ENCODE measurements at places on chromosomes 1 and 21.

GRCh38 chr1:155107309-155108264, 20.1 kb upstream of the EFNA1 start:
- DNase-seq, result no peak

DNA sequence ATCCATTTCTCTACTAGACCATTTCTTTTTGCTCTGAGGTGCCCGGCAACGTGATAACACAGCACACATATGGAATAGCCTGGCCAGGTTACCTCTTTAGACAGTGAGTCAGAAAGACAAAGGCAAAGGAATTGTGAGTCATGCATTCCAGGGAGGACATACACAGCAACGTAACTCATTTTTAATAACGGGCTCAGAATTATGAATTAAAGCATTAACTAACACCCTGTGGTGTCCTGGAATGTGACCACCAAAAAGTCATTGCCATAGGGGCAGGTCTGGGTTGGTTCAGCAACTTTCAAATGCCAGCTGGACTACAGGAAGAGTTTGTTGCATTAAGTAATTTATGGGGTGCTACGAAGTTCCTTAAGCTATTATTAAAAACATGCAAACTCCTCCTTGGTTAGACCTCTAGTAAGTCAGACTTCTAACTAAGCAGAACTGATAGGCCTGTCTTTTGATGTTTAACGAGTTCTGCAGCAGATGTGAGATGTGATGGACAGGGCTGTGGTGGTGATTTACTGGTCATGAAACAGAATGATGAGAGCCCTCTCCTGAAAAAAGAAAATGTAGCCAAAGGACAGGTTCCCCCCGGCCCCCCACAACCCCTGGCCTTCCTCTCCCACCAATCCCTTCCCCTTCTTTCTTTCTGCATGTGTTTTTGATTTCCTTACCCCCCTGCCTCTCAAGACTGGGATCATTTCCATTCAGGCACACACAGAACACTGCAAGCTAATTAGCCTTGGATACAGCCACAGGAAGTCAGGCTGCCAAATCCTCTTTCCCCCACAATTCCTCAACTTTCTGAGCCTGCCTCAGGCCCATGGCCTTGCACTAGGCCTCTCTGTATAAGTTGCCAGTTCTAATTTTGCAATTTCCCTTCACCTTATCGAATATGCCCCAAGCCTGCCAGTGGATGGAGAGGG, 88.9 kb upstream of the HAO2 start:
- no peak for DNase-seq

DNA sequence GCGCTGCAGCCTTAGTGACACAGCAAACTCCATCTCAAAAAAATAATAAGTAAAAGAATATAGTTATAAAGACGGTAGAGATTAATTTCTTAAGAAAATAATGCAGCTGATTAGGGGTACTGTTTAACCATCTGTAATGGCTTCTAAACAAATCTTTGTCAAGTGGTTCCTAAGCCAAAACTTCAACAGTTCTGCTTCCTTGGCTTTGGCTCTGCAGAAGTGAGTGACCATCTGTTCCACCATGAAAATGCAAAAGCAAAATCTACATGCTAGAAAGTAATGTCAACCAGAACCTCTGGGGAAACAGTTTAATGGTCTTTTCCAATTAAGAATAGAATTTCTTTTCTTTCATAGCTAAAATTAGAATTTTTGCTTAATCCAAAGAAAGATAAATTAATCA, 8.3 kb upstream of the SH2D5 start:
- no peak for DNase-seq

DNA sequence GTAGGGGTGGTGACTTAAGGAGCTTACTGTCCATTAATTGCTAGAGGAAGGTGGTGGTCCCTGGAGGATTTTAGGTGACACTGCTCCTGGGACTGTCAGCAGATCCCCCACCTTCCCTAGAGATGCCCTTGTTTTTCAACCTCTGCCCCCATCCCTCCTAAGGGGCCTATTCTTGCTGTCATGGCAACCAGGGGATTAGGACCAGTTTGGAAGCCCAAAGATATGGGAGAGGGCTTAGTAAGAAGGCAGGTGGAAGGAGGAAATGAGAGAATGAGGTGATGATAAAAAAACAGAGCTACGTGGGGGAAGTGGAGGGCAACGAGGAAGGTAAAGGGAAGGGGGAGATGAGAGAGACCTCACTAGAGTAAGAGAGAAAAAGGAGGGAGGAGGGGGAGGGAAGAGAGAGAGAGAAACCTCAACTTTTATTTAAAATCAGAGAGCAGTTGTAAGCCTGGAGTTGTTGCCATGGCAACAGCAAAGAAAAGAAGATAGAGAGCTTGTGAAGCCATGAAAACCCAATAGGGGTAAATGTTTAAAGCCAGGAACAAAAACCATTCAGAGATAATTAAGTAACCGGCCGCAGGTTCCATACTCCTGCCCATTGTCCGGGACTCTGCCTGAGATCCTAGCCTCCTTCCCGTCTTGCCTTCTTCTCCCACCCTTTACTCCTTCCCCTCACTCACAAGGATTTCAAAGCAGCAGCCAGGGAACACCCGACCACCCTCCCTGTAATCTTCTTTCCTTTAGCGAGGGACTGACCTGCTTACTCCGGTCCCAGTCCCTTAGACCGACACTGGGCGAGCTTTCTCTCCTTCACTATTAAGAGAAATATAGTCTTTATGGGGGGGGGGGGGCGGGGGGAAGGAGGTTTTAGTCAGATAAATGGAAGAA, 20.6 kb downstream of the KIRREL1 start:
- DNase-seq, result no peak

DNA sequence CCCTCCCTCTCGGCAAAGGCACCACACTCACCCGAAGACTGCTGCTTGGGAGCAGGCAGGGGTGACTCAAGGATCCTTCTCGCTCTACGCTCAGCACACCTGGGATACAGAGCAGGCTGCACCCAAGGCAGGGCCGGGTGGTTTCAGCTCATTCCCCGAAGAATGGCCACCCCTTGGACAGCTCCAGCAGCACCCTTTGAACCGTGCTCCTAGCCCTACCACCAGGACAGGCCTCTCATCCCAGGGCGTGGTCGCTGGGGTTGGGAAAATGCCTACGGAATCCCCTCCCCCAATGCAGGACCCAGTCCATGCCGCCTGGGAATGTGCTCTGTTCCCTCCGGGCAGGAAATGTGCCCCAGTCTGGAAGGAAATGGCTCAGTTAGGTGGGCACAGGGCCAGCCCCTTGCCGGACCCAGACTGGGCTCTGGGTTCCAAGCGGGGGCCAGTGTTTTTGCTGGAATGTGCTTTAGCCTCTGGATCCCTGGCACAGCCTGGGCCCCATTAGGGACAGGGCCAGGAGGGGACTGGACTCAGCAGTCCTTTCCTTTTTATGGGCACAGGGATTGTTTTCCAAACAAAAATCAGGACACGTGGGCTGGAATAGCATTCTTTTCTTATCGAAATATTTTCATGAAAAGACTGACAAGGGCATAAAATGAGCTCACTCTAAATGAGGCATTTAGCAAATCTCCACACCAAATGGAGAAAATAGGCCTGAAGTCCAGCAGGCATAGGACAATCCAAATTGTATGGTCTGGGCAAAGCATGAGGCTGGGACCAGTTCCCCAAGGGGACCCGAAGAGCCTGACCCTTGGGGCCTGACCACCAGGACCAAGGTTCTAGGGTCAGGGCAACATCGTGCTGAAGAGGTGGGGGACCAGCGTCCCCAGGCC, 7.3 kb downstream of the TMEM82 start:
- no peak for DNase-seq

- DNase-seq, result no peak
Observed at GRCh38 chr1:220726634-220727033, 21.5 kb upstream of the MTARC2 start.

DNA sequence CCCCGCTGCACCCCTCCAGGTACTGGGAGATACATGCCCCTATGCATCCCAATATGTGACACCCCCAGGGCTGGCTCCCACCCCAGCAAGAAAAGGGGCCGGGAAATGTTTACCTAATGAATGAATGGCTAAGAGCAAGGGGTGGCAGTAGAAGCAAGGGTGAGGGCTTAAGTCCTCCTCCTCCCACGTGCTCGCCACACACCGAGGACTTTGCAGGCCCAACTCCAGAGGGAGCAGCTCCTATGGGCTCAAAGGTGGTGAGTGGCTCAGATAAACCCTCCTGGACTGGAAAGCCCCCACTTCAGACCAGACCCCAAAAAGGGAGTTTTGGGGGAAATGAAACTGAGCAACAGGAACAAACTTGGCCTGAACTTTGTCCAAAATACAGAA, 11.4 kb downstream of the SLC45A3 start:
- DNase-seq, result no peak

DNA sequence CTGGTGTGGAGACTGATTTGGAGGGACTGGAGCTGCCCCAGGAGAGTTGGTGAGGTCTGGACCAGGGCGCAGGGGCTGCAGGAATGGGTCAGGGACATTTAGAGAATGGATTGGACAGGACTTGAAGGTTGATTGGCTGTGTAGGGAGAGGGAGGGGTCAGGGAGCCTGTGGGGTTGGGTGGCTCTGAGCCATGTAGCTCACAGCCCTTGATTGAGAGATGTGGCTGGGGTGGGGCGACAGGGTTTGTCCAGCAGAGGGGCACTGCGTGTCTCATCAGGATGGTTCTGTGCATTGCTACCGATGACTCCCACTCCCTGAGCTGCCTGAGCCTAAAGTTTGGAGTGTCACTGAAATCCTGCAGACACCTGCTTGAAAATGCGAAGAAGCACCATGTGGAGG, 12.1 kb downstream of the AZIN2 start:
- DNase-seq, result no peak

DNA sequence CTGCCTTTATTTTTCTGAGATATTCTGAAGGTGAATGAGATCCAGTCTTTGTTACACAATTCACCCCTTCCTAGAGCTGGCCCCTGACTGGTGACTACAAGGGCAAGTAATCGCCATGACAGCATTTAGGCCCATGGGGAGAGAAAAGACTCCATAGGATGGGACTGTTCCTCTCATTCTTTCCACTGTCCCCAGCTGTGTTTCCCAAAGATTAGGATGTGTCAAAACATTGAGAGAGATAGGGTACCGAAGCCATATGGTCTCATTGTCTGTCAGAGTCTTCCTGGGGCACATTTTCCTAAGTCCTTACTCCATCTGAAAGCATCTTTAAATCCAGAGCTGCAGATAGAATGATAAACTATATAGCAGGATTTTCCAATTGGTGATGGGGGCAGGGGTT, 423.5 kb downstream of the OMA1 start:
- DNase-seq, result no peak

DNA sequence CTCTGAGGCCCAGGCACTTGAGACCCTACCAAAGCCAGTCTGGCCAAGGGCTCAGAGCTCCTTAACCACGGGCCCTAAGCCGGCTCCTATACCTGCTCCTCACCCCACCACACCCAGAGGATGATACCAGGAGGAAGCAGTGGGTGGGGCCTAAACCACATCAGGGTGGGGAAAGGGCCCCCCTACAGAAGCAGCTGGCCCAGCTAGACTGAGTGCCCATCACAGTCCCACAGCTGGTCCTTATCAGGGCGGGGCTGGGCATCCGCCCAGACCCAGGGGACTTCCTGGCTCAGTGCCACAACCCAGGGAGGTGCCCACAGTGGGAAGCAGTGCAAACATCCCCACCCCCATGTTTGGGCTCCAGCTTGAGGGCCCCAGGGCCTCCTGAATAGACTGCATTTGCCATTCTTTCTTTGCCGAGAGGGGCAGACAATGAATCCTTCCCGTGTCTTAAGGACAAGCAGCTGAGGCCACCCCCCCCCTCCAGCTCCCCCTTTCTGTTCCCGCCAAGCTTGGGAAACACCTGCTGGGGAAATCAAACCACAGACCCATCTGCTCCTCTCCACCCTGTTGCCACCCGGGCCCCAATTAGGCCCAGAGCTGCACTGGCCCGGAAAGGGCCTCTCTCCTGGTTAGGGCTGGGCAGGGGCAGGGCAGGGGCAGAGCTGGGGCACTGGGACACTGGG, 6.2 kb downstream of the E2F2 start:
- DNase-seq, result no peak

GRCh38 chr21:42655796-42656770, 2.7 kb downstream of the PDE9A start:
- DNase-seq, result no peak

- no peak for DNase-seq
Observed at GRCh38 chr1:70383483-70383882, 27.6 kb upstream of the CTH start.

DNA sequence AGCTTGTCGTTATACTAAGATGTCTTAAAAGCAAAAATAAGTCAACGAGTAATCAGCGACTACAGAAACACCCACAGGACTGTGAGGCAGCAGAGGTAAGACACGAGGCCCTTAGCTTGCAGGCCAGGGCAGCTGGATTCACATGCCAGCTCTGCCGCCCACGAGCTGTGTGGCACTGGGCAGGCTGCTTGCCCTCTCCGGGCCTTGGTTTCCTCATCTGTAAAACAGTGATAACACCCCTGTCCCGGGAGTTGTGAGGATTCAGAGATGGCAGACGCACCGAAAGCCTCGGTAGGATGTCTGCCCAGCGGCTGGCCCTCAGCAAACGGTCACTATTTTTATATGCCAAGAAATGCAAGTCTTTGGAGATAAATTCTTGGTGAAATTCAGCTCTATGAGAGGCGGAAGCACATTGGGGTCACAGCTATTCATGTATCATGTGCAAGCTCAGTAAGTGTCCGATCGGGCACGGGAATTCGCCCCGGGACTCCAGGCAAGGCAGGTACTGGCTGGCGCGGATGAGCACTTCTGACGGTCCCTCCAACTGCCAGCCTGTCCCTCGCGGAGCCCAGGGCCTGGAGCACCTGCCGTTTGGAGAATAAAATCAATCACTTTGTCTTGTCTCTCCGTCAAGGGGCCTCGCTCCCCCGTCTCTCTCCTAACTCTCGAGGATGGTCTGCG, 1.1 kb downstream of the C2CD2 start:
- no peak for DNase-seq

DNA sequence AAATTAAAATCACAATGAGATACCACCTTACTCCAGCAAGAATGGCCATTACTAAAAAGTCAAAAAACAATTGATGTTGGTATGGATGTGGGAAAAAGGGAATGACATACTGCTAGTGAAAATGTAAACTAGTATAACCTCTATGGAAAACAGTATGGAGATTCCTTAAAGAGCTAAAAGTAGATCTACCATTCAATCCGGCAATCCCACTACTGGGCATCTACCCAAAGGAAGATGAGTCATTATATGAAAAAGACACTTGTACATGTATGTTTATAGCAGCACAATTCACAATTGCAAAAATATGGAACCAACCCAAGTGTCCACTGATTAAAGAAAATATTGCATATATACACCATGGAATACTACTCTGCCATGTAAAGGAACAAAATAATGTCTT, 37.2 kb downstream of the SUSD4 start:
- DNase-seq, result no peak

- DNase-seq, result no peak
Observed at GRCh38 chr21:25103500-25104207, 503.6 kb downstream of the MRPL39 start.
